ENCODE measurements at places on chromosomes 2 and 18.

DNA sequence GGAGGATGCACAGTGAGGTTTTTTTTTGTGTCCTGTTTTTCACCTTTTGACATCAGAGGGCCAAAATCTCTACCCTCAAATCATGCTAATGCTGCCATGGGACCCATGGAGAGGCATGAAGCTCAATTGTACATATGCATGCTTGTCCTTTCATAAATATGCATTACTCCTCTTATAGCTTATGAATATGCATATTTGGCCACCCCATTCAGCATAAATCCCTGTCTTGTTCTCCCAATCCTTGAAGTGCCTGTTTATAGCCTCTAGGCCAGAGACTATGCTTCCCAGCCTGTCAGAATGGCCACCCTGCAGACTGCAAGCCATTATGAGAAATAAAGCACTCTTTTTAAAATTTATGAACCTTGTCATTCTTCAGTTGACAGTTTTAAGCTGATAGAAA, 696.4 kb upstream of the ZNF804A start:
- DNase-seq = no peak

DNA sequence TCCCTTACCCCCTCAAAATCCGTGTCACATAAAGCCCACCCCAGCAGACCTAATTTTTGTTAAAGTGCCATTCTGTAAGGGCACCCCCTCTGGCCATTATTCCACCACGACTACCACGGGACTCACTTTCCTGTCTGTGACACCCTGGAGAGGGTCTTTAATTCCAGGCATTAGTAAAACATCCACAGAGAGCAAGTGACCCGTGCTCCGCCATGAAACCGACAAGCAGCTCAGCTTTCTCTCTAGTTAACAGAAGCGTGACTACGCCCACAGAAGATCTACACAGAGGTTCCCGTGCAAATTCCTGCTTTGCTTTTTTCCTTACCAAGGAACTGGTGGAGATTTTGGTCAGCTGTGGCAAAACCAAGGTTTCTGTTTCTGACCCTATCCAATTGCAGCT, 4.4 kb downstream of the SIGLEC15 start:
- DNase-seq = no peak

DNA sequence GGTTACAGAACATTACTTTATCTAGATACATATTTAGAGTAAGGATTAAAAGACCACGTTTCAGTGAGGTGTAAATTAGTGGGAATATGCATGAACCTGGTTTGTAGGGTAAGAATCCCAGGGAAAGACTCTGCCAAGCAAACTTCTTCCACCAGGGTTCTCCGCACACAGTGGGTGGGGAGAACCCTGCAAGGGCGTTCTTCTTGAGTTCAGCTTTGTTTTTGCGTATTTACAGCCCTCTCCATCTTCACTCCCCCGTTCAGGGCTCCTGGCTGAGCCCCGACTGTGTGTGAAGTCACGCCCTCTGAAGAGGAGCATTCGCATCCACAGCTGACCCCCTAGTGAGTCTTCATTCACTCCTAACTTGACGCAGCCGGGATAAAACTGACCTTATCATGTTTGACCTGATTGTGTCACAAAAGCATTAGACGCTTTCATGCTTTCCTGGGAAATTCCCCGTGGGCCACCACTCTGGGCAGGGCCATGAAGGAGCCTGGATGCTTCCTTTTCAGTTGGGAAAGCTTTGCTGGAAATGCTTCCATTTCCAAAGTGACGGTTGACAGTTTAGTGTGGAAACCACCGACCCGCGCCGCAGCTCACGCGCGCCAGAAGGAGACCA, 1.0 kb downstream of the ALKAL2 start:
- peak; percentile 10 for DNase-seq

DNA sequence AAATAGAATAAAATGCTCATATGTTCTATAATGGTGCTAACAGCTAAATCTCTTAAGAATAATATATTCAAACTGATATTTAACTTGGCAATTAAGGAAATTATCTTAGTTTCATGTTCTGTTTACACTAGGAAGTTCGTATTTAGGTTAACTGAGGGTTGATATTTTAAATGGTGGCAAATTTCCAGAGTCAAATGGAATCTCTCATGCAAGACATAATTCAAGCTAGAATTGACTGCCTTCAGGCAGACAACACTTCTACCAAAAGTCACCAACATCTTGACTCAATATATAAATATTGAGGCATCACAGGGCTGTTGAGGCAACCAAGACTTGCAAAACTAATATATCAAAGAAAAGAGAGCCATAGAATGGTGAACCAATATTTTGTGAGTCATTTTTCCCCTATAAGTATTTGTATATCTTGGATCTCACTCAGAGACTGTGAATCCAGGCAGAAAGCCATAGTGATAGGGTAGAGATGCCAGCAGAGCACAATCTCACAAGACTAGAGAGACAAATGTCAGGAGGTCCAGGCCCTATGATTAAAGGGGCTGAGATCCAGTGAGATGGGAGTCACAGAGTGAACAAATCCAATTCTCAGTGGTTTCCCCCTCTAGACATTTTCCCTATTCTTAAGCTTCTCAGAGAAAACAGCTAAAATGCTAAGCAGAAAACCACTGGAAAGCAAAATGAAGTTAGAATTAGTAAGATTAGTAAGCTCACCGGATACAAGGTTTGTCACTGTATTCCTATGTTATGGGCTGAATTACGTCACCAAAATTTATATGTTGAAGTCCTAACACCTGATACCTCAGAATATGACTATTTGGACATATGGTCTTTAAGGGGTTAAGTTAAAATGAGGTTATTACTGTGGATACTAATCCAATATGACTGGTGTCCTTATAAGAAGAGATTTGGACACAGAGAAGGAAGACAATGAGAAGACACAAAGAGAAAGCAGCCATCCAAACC, 358.2 kb upstream of the UBE2E3 start:
- DNase-seq = no peak

GRCh38 chr2:1563943-1564891, 151.0 kb downstream of the TPO start:
- DNase-seq = peak; percentile 64

DNA sequence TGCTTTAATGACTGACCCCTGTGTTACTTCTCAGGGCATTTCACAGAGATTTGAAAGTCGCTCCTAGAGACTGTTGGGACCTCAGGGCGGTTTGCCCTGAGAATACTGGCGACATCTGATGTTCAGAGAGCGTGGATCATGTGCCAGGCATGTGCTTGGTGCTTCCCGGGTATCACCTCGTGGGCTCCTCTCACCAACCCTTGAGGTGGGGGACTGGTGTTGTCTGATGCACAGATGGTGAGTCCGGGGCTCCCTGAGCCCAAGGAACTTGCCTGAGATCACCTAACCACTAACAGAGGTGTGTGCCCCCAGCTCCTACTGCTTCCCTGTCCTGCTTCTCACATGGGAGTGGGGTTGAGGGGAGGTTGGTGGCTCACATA, 16.2 kb downstream of the ATOH8 start:
- DNase-seq = no peak

DNA sequence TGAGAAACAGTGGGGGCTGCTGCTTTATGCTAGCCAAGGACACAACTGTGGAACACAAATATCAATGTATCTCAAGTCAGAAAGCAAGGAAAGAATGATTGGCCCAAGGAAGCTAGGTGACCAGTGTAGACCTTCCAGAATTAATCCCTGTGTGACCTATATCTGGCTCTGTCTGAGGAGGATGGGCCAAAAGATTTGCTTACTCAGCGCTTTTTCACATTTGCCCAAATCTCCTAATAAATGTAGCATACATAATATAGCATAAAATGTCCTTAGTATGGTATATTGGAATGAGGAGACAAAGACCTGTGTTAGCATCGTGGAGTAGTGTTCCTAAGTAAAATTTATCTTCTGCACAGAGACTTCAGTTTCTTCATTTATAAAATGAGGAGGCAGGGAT, 66.7 kb upstream of the NT5C1B start:
- DNase-seq = no peak

DNA sequence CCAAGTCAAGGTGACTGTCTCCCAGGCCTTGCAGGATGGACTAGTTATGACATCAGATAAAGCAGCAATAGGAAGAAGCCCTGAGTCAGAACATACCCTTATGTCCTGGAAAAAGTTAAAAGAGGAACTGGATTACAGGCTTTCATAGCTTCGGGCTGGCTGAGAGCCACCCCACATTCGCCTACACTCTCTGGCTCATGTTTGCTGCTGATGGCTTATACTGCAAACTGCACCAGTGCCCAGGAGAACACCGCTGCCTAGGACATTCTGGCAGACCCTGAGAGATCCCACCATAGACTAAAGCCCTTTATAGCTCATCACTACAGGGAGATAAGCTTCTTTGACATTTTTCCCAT, 20.3 kb downstream of the SLC8A1 start:
- peak; percentile 77 for DNase-seq

DNA sequence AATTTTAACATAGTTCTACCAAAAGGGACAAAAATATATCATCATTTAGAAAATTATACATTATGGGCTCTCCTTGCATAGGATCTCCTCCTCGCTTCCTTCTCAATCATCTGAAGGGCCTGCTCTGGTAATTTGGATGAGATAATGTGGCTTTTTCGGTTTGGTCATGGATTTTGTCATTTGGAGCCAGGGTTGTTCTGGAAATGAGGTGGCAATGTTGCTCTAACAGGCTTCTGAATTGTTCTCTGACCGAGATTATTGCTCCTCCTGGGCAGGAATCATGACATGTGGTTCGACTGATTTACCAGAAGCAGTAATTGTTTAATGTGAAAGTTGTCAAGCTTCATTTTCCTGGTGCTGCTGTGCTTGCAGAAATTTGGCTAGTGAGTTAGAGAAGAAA, 194.7 kb upstream of the ERBB4 start:
- no peak for DNase-seq
